Hematopoietic multipotent progenitor cell treated with erythropoietin and hydrocortisone succinate and interleukin-3 and kit ligand, for 6 days (in vitro differentiated cells): ENCODE measurements at places on chromosomes 2 and 18.

GRCh38 chr18:23570912-23571504 is 15.3 kb downstream of the NPC1 start:
- DNase-seq: no peak

DNA sequence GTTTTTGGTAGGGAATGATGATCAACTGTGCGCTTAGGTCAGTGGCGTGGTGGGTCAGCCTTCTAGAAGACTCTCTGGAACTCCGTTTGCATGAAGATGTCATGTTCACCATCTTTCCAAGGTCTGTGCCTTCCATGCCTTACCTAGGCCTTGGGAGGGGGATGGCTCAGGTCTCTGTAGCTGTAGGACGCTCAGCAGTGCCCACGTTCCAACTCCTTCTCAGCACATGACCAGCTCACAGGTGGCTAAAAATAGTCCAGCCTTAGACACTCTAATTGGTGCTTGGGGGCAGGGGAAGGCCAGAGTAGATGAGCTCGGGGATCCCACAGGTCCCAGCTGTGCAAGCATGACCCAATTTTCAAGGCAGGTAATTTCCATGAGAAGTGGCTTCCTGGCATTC is 42.3 kb upstream of the TEX51 start:
- no peak for DNase-seq

- DNase-seq: no peak
Observed at GRCh38 chr2:208669394-208669793, 262.8 kb downstream of the PTH2R start.

GRCh38 chr2:170229125-170229524 is 51.2 kb downstream of the MYO3B start:
- no peak for DNase-seq

DNA sequence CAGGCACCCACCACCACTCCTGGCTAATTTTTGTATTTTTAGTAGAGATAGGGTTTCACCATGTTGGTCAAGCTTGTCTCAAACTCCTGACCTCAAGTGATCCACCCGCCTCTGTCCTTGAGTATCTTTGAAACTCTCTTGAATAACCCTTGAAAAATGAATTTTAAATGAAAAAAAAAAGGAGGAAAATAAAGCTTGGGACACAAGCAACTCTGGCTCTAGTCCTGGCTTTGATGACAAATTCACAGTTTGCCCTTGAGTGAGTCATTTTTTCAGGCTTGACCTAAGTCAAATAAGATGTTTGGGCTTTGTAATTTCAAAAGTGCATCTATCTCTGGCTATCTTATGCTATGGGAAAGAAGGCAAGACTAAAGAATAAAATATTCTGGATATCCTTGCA is 79.0 kb upstream of the TRIB2 start:
- DNase-seq: no peak

- DNase-seq: no peak
Observed at GRCh38 chr18:47531717-47532116, 280.3 kb upstream of the SKOR2 start.

DNA sequence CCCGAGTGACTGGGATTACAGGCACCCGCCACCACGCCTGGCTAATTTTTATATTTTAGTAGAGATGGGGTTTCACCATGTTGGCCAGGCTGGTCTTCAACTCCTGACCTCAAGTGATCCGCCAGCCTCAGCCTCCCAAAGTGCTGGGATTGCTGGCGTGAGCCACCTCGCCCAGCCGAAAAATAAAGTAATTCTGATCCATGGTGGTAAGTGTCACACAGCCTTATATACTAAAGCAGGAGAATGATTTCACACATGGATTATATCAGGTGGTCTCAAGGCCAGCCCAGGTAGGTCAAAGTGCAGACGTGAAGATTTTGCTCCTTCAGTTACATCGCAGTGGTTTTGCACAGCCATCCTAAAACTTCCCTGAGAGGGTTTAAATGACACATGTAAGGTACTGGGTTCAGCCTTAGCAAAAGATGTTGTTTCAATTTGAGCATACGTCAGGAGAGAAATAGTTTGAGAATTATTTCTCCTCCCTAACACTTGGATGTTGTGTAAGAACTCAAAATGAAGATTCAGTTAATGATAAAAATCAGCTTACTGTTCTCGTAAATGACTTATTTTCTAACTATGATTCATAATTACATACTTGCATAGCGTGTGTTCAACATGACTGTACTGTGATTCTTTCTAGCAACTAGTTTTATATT is 93.0 kb upstream of the SLC39A10 start:
- DNase-seq: peak; percentile 49

DNA sequence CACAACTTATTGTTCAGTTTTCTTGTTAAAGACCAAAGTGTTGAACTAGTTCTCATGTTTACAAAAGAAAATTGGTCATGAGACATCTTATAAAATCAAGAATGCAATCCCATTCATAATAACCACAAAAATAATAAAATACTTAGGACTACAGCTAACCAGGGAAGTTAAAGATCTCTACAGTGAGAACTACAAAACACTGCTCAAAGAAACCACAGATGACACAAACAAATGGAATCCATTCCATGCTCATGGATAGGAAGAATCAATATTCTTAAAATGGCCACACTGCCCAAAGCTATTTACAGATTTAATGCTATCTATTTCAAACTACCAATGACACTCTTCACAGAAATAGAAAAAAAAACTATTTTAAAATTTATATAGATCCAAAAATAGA is 1354.8 kb upstream of the CDH2 start:
- DNase-seq: no peak

DNA sequence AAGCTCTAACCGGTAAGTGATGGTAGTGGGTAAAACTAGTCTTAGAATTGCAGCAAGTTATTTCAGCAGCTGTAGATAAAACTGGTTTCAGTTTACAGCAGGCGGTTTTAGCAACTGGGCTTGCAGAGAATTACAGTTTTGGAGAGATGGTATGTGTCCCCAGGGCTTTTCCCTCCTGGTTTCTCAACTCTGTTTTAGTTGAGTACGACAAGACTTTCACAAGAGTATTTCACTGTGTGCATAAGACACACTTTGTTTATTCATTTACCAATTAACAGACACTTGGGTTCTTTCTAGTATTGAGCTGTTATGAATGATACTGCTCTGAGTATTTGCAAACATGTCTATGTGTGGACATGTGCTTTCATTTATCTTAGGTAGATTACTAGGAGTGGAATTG is 65.6 kb upstream of the RFX8 start:
- no peak for DNase-seq
